ENCODE measurements at places on chromosomes 11 and 22.

GRCh38 chr11:2305140-2305778 is 3.4 kb downstream of the TSPAN32 start:
- DNase-seq = no peak

DNA sequence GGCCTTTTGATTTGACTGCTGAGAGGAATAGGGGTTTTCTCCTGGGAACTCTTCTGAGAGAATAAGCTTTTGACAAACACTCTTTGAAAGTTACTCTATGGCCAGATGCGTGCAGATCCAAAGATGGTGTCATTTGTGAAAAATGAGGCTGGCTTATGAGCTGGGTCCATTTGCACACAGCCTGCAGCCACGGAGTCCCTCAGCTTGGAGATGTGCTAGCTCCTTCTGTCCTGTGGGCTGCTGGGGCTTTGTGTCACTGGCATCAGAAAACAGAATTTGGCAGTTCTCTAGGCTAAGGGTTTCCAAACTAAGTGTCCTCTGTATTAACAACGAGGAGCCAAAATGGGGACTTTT is 702.4 kb downstream of the NTM start:
- DNase-seq = no peak

- DNase-seq = no peak
These were observed 41.4 kb downstream of the DNHD1 start for GRCh38 chr11:6538456-6538855.

GRCh38 chr11:126990716-126991480 is 9.7 kb downstream of the KIRREL3 start:
- no peak for DNase-seq

DNA sequence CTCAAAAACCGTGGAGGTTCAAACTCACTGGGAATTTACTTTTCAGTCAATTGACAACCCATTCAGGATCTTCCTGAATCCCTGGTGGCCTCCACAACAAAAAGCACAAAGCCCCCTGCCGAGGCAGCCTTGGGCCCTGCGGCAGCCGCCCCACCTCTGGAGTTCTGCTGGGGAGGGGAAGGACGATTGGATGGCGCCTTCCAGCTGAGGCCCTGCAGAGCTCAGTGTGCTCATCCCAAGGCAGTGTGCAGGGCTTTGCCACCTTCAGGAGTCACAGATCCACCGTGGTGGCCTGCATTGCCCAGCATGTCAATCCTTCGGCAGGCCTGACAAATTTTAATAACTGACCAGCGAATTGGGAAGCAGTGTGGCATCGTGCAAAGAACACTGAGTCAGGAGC is 7.4 kb downstream of the ZFTA start:
- DNase-seq = no peak

DNA sequence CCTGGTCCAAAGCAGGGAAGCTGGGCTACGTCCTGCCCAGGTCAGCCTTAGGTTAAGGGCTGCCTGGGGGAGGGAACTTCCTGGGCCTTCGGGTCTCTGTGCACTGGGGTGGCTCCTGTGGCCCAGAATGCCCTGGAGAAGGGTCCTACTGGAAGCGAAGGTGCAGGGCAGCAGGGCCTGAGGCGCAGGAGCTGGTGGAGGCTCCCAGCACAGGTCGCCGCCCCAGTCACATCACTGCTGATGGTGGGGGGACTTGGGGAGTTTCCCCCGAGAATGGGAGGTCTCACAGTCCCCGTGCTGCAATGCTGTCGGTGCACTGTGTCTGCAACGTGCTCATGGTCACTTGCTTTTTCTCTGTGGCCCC is 815 bp upstream of the SMIM38 start:
- DNase-seq = no peak

- no peak for DNase-seq
These were observed 141.3 kb downstream of the GRIK4 start for GRCh38 chr11:120652705-120653335.

DNA sequence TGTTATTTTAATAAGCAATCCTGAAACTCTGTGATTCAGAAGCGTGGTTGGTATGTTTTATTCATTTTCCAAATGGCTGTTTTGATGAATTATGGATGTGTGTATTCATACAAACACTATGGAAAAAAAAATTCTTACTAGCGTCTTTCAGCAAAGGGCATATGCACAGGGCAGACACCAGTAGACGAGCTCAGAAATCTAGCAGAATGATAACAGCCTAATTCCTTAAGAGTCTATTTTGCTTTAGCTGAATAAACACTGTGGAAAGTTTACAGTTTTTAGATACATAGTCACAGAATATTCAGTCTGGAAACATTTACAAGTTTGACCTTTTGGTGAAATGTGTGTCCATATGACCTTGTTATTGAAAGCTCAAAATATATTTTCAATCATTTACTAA is 418.8 kb upstream of the LUZP2 start:
- DNase-seq = no peak

GRCh38 chr22:36175892-36176291 is 15.3 kb upstream of the APOL3 start:
- DNase-seq = no peak

DNA sequence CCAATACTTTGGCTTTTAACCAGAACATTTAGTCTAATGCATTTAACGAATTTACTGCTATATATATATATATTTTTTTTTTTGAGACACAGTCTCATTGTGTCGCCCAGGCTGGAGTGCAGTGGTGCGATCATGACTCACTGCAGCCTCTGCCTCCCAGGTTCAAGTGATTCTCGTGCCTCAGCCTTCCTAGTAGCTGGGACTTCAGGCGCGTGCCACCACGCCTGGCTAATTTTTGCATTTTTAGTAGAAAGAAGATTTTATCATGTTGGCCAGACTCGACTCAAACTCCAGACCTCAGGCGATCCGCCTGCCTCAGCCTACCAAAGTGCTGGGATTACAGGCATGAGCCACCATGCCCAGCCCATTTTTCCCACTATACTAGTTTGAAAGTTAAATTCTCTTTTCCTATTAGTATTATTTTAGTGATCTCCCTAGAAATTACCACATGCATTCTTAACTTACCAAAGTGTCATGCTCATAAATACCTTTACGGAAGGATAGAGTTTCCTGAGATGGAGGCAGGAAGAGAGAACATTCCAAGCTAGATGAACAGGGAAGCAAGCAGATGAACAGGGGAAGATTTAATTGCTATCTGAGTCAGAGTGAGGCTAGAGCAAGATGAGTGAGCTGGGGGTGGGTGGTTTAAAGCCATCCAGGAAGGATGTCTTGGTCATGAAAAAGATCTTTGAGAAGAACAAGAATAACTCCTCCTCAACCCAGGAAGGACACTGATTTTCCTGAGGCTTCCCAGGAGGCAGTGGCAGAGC is 4.4 kb upstream of the PGAP2 start:
- peak; percentile 73 for DNase-seq

DNA sequence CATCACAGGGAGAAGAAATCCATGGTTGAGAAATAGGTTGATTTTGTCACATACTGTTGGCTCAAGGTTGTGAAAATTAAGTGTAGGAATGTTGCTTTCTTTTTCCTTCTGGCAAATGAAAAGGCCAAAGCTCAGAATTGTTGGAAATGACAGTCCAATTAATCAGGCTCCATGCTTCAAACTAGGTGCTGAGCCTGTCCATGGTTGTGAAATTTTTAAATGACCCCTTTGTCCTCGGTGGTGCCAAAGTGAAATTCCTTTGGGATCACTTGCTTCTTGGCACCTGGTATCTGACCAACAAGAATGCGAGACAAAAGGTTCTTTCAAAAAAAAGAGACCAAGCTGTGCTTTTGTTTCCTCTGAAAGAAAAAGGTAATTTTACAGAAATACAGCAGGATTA is 451.9 kb downstream of the ETS1 start:
- DNase-seq = no peak

- peak; percentile 56 for DNase-seq
These were observed 9.0 kb upstream of the TMEM121B start for GRCh38 chr22:17130199-17130598.

DNA sequence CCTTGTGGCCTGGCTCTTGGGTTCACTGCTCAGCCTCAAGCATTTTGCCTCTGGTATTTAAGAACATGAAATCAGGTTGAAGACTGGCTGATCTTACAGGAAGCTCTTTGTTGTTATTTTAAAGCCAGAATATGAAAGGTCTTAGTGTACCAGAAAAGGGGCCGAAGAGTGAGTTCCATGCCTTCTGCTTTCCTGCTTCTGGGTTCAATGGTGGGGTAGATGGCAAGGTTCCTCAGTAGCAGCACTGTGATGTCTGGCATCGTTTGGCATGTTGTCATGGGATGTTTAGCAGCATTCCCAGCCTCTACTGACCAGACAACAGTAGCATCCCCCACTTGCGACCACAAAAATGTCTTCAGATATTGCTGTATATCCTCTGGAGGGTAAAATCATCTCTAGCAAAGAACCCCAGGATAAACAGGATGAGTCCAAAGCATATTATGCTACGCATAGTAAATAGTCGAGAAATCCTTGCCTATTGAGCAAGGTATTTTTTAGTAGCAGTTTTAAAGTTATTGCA is 2.4 kb downstream of the VPS26B start:
- no peak for DNase-seq

DNA sequence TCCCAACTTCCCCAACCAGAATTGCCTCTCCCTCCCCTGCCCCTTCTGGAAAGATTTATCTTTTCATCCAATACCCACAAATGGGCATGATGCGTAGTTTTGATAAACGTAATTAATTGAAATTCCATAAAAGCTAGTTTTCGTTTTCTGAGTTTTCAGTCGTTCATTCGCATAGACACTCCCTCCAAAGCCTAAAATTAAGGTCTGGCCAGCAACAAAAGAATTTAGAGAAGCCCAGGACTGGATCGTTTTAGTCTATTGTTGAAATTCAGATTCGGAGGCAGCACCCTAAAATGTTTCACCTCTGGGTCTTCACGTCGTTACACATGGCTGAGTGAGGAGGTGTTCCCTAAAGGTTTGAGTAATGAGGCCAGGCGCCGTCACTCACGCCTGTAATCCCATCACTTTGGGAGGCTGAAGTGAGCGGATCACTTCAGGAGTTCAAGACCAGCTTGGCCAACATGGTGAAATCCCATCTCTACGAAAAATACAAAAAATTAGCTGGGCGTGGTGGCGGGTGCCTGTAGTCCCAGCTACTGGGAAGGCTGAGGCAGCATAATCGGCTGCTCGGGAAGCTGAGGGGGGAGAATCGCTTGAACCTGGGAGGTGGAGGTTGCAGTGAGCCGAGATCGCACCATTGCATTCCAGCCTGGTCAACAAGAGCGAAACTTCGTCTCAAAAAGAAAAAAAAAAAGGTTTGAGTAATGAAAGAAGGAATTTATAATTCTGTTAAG is 589 bp upstream of the NDUFC2 start:
- no peak for DNase-seq

- DNase-seq = no peak
These were observed 1175.6 kb downstream of the BRD1 start for GRCh38 chr22:48651981-48652538.

- no peak for DNase-seq
These were observed 186.1 kb downstream of the DSCAML1 start for GRCh38 chr11:117610901-117611300.

- DNase-seq = no peak
These were observed 313.6 kb downstream of the ETS1 start for GRCh38 chr11:128273736-128274135.

- DNase-seq = no peak
These were observed 17.1 kb upstream of the GNAZ start for GRCh38 chr22:23053051-23053707.

DNA sequence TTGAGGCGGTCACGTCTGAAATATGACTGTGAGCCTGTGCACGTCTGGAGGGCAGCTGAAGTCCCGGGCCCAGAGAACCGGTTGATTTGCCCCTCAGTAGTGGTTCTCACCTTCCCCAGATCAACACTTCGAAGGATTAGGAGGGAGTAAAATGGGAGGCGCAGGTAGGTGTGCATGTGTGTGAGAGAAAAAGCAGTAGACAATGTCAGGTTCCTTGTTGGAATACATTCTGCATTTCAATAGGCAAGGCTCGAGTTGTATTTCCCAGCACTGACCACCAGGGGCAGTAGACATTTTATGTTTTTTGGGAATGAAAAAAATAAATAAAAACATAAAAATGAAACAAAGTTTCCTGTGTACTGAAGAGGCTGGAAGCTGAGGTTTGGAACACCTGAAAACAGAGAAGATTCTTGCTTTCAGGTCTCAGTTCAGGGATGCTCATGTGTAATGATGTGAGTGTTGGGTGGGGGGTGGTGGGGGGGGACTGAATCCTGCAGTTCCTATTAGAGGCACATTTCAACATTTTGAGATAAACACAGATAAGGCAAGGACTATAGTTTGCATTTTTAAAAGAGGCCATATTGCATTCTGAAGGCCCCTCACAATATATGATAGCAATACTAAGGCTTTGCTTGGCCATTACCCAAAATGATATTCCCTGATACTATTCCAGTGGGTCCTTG is 333.9 kb downstream of the CADM1 start:
- no peak for DNase-seq

DNA sequence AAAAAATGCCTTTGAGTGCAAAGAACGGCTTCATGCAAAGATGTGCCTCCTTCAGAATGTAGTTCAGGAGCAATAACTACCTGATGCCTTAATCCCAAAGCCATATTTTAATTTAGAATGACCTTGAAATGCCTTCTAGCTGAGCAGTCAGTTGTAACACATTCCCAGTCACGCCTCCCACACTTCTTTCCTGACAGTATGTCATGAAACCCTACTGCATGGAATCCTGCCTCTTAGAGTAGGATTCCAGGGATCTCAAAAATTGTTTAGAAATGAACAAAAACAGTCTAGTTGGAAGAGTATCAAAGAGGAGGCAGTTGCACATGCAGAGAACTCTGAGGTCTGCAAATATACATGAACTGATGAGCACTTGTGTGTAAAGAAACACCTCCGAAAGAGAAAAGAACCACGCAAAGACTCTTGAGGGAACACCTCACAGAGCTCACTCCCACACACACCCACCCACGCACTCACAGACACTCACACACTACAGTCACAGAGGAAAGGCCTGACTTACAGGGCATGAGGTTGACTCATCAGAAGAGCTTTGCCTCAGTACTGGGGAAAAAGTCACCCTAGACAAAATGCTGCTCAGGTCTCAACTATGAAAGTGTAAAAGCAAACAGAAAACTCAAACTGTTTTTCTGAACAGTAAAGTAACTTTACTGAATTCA is 77.4 kb downstream of the GGTLC2 start:
- DNase-seq = no peak

DNA sequence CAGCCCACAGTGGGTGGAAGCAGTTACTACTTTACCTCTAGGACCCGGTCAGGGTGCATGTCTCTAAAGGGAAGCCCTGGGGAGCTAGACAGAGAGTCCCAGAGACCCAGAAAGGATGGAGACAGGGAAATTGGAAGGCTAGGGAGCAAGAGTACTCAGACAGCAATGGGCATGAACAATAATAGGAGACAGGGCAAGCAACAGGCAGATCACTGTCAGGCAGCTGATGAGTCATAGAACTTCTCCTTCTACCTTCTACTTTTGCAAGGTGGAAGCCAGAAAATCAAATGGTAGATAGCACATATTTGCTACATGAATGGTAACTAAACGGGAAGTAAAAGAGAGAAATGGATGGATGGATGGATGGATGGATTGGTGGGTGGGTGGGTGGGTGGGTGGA is 19.6 kb downstream of the CD5 start:
- DNase-seq = no peak

- no peak for DNase-seq
These were observed 99.3 kb upstream of the CRYBB3 start for GRCh38 chr22:25100402-25100801.

GRCh38 chr11:284105-285020 is 4.6 kb upstream of the PGGHG start:
- no peak for DNase-seq

- DNase-seq = no peak
These were observed 4.5 kb upstream of the PLAAT4 start for GRCh38 chr11:63532117-63532516.

- no peak for DNase-seq
These were observed 809.4 kb upstream of the RAG2 start for GRCh38 chr11:37407461-37407860.

Measured in HS-5 (cell line).